ENCODE measurements at places on chromosomes 3 and 15. TPM values are rescaled to one million over a fixed set of nuclear protein-coding genes. Genes with fewer than 3 reads are reported as not detected.
A peak's percentile ranks its signal among the peaks of the same experiment; 100 is the strongest.

DNA sequence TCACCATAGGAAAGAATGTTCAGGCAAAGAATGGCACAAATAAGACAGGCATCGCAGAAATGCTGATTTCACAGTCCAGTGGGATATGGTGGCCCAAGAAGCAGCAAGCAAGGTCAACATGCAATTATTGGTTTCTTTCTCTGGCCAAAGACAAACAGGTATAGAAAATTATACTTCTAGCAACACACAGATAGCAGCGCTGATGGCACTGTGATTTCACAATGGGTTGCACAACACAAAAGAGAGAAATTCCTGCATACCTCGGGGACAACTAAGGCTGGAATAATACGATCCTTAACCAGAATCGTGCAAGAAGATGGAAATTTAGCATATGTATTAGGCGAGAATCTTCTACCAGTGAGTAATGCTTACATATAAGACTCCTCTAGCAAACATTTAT, 76.3 kb upstream of the NR2F2 start:
- no peak for DNase-seq

DNA sequence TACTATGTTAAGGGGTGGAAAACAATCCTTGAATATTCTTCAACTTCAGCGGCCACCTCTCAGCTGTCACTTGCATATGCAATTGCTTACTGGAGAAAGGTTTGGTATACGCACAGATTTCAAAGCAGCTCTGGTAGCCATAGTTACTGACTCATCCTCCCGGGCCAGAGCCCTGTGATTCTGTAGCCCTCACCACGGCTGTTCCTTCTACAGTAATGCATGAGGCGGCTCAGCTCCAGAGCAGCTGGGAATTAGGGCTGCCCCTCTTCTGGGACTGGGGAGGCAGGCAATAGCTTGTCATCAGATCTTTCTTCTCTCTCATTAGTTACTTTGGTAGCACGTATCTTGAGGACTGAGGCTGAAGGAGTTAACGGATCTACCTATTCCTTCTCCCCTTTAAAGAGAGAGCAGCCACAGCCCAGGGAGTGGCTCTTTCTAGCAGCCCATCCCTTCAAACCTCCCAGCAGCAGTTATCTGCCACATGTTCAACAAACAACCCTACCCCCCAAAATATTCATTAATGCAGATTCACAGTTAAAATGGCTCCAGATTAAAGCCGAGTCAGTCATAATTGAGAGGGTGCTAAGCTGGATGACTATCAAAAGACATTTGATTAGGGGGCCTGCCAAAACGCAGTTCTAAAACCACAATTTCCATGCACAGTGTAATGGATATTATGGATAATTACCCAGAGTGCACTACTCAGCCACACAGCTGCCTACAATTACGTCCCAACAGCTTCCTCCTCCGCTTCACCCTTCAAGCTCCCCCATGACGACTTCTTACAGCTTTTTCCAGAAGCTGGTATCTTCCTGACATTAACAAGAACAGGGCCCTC, 54.7 kb downstream of the ETV5 start:
- DNase-seq = no peak

GRCh38 chr15:31448635-31448979, 122.0 kb downstream of the KLF13 start:
- peak; percentile 93 for DNase-seq

- no peak for DNase-seq
Observed at GRCh38 chr3:186458306-186459107, 85.7 kb downstream of the CRYGS start.

Gene CDCP1
- 0.13 TPM for total RNA-seq

- no peak for DNase-seq
Observed at GRCh38 chr3:31953091-31953490, 28.0 kb downstream of the OSBPL10 start.

Measured in dermis microvascular lymphatic vessel endothelial cell (primary cell).